ENCODE measurements at places on chromosomes 4 and X. TPM values are rescaled to one million over a fixed set of nuclear protein-coding genes. Genes with fewer than 3 reads are reported as not detected.

Gene DMRTC1
- not detected for total RNA-seq

Gene CLDN2
- not detected for total RNA-seq

Gene RGN
- not detected for total RNA-seq

Gene CSN1S1
- total RNA-seq = not detected

Gene RNF150
- total RNA-seq = 0.08 TPM

Gene GPC3
- not detected for total RNA-seq

Gene NUDT6
- 12.6 TPM for total RNA-seq

Gene FHL1
- 103 TPM for total RNA-seq

Gene ASMT
- total RNA-seq = not detected

Gene RIBC1
- 1.3 TPM for total RNA-seq

Gene MFAP3L
- 3.1 TPM for total RNA-seq
